NCI-H524 (cell line): ENCODE measurements at places on chromosomes 6 and 20.
A peak's percentile ranks its signal among the peaks of the same experiment; 100 is the strongest.

DNA sequence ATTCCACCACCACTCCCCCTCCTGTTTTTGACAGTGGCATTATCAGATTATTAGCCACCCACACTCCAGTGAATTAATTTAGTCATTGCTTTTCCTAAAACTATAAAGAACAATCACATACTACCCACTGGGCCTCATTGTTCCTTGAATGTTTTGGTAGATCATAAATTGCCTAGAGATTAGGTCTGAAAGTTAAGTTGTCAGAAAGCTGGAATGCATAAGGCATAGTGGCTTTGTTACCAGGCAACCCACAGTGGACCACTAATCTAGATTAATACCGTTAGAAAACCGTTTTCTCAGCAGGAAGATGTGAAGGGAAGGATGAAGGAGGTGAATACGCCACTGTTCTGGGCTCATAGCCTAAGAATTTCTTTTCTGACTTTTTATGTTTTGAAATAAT, 75.6 kb downstream of the SAMD3 start:
- DNase-seq = no peak

- no peak for DNase-seq
Observed at GRCh38 chr6:56850626-56851025, 104.3 kb upstream of the BEND6 start.

DNA sequence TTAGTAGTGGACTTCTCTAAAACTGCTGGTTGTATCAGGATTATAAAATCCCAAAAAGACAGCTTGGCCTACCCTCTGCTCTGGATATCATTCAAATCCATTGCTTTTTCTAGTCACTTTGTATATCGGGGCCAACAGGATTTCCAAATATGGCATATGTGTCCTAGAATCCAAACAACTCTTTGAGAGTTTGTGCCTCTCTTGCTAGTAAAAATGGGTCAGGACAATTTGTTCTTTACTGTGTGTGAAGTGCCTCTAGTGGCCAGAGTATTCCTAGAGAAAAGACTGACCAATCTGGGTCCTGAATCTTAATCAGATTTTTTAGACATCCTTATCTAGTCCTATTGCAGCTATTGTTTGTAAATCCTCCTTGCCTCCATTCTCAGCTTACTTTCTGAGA, 33.5 kb upstream of the MANEA start:
- no peak for DNase-seq

DNA sequence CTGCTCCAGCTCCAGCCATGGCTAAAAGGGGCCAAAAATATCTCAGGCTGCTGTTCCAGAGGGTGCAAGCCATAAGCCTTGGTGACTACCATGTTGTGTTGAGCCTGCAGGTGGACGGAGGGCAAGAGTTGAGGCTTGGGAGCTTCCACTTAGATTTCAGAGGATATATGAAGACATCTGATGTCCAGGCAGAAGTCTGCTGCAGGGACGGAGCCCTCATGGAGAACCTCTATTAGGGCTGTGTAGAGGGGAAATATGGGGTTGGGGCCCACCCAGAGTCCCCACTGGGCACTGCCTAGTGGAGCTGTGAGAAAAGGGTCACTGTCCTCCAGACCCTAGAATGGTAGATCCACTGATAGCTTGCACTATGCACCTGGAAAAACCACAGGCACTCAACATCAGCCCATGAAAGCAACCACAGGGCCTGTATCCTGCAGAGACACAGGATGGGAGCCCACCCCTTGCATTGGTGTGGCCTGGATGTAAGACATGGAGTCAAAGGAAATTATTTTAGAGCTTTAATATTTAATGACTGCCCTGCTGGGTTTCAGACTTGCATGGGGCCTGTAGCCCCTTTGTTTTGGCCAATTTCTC, 70.5 kb downstream of the NINL start:
- no peak for DNase-seq

DNA sequence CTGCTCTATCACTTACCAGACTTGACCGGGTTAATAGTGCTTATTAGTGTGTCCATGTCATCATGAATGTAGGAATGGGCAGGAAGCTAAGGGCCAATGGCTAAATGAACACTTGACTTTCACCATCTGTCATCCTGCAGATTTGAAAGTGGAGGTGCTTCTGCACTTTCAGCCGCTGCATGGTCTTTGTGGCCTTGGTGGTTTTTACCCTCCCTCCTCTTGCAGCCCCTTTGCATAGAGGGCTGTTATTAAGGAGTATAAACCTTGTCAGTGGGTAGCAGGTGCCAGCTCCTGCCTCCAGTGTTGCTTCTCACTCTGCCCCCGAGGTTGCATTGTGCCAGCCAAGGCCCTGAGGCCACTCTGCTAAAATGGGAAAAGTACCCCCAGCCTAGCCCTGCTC, 122.2 kb upstream of the TNFAIP3 start:
- DNase-seq = peak; percentile 35

DNA sequence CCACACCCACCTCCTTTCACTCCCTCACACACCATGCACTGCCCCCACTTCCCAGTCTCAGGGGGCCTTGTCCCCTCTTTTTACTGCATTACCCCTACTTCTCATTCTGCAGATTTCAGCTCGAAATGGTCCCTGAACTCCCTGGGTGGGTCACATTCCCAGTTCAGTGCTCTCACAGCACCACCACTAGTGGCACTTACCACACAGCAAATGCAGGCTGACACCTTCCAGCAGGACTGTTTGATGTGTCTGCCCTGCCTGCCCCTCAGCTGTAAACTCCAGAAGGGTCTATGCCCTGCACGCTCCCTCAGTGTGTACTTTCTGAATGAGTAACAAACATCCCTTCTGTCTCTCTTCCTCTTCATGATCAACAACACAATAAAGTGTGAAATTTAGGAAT, 4.0 kb downstream of the DYNLT1 start:
- DNase-seq = no peak

DNA sequence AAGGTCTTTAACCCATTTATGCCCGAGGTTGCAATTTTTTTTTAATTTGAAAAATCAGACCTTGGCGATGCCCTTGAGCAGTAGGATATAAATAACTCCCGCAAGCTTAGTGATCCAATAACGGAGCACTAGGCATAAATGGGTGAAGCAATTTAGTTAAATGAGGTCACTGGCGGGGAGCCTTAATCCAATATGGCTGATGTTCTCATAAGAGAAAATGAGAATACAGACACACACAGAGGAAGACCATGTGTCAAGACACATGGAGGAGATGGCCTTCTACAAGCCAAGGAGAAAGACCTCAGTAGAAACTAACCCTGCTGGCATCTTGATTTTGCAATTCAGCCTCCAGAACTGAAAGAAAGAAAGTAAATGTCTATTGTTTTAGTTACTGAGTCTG, 735 bp downstream of the SIRPG start:
- DNase-seq = no peak

DNA sequence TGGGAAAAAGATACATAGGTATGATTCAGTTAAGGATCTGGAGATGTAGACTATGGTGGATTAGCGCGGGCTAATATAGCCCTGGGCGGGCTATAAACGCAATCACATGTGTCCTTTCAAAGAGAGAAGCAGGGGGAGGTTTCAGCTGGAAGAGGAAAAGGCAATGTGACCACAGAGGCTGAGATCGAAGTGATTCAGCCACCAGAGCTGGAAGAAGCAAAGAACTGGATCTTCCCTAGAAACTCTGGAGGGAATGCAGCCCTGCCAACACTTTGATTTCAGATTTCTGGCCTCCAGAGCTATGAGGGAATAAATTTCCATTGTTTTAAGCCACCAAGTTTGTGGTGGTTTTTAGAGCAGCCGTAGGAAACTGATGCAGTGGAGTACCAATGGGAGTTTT, 81.5 kb upstream of the NHSL1 start:
- no peak for DNase-seq

DNA sequence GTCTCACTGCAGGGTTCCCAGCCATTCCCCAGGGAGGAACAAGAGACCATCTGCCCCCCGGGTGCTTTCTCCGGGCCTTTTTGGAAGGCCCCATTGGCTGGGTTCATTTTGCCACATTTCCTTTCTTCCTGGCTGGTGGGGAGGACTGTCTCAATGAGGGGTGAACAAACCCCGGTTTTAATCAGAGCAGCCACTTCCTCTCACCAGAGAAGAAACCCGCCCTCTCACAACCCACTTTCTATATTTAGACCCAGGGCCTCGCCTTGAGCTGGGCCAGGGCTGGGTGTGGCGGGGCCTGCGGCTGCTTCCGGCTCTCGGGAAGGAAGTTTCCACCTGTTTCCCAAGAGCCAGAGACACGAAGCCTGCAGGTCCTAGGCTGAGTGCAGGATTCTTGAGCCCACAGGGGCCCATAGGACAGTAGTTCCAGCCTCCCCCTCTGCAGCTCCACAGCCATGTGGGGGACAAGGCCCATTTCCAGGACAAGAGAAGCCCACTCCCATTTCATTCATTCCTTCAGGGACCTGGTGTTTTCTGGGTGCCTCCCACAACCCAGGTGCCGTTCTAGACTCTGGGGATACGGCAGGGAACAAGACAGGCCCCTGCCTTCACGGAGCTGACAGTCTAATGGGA, 41.8 kb downstream of the RBM38 start:
- no peak for DNase-seq

DNA sequence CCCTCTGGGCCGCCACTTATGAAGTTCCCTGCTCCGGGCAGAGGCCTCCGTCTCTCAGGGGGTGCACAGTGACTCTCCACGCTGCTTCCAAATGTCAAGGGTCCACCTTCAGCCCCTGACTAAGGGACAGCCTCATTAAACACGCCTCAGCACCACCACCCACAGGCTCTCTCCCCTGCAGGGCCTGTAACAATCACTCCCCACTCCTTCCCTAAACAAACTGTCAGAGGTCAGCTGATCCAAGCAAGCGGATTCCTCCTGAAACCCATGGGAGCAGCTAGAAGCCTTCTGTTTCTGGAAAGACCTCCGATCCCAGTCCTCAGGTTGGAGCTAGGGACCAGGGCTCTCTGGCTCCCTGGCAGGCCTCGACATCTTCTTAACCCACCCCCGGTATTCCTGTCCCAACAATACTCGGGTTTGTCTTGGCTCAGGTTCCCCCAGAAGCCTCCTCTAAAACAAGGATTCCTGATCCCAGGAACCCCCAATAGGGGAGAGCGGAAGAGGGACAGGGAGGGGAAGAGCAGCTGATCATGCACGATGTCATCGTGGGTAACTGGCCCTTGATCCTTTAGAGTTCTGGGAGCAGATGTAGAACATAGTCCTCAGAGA, 181.0 kb downstream of the ZNF217 start:
- DNase-seq = no peak
